ENCODE measurements at places on chromosomes 12 and 14. TPM values are rescaled to one million over a fixed set of nuclear protein-coding genes. Genes with fewer than 3 reads are reported as not detected.

Gene DNM1L
- polyA plus RNA-seq: 99.1 TPM

Gene ASPG
- polyA plus RNA-seq: 10.8 TPM

DNA sequence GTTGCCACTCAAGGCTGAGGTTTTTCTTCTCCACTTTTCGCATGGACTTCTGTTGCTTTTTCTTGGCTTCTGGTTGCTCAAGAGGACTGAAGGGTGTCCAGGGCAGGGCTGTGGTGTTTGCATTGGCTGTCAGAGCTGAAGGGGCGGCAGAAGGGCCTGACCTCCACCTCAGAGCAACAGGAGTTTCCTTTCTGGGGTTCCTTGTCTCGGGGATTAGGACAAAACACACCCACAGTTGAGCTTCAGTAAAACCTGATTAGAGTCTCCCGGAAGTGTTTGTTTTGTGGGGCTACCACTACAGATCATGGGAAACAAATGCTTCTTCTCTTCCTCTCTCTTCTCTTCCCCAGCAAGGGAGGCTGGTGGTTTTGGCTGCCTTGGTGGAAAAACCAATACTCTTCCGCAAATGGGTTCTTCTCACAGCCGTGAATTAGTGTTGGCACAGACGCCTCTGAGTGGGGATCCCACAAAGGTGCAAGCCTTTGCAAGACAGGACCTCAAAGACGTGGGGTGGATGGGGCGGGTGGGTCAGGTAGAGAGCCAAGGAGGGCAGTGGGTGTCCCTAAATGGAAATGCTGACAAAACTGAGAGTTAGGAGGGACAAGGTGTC is 317.7 kb upstream of the TBX3 start:
- no peak for DNase-seq

DNA sequence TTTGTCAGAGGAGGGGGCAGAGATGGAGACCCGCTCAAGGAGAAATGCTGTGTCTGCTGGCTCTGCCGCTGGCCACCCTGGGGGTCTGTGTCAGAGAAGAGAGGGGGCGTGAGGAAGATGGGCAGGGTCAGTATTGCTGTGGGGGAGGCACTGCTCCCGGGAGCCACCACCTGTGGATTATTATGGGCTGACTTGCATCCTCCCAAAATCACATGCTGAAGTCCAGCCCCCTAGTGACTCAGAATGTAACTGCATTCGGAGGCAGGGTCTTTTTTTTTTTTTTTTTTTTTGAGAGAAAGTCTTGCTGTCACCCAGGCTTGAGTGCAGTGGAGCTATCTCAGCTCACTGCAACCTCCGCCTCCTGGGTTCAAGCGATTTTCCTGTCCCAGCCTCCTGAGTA is 12.3 kb downstream of the ABCD4 start:
- no peak for DNase-seq

GRCh38 chr12:123906711-123907420 is 65.8 kb downstream of the CCDC92 start:
- DNase-seq: no peak

DNA sequence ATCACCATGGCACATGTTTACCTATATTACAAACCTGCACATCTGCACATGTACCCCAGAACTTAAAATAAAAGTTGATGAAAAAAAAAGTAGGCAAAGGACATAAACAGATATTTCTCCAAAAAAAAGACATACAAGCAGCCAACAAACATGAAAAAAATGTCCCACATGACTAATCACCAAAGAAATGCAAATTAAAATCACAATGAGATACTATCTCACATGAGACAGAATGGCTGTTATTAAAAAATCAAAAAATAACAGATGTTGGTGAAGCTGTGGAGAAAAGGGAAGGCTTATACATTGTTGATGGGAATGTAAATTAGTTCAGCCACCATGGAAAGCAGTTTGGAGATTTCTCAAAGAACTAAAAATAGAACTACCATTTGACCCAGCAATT is 68.0 kb upstream of the FAR2 start:
- no peak for DNase-seq

Gene ARID2
- 42.3 TPM for polyA plus RNA-seq

- no peak for DNase-seq
Observed at GRCh38 chr12:700016-700415, 36.8 kb upstream of the NINJ2 start.

DNA sequence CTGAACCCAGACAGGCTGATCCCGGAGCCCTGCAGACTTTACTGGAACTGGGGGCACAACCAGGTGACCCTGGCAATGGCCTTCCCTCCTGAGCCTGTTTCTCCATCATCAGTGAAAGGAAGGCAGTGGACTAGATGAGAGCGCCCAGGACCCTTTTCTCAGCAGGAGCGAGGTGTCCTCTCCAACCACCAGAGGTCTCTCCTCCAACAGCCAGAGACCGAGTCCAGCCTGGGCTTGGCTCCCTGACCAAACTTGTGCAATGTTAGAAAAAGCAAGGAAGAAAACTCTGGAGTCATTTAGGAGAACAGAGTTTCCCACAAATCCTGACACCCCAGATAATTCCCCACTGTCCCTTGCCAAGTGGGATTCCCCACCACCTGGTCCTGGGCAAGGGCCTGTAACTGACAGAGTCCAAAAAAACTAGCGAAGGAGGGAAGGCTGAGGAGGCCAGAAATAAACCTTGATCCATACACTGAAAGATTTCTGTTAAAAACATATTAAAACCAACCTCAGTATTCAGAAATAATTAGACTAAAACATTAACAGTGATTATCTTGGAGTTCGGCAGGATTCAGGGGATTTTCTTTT is 9.0 kb downstream of the RPS6KL1 start:
- DNase-seq: no peak

- no peak for DNase-seq
Observed at GRCh38 chr14:89266754-89267153, 150.3 kb downstream of the FOXN3 start.

- DNase-seq: no peak
Observed at GRCh38 chr12:101671833-101672232, 25.6 kb upstream of the CHPT1 start.

DNA sequence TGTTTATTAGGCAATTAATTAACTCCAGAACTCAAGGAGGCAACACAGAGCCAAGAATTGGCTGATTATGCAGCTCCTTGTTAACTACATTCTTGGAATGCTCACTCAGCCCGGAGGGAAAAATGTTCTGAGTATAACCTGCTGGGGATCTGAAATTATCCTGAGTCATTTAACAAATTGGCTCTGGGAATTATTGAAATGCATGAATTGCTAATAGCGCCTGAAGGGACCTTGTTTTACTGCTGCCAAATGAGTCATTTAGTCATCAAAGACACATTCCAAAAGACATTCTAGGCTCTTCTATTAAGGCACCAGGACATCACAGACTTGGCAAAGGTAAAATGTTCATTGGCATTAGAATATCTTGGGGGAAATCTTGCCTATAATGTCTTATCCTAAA is 13.0 kb downstream of the TMEM52B start:
- DNase-seq: no peak

GRCh38 chr12:49091056-49091835 is 3.4 kb downstream of the DHH start:
- DNase-seq: no peak

DNA sequence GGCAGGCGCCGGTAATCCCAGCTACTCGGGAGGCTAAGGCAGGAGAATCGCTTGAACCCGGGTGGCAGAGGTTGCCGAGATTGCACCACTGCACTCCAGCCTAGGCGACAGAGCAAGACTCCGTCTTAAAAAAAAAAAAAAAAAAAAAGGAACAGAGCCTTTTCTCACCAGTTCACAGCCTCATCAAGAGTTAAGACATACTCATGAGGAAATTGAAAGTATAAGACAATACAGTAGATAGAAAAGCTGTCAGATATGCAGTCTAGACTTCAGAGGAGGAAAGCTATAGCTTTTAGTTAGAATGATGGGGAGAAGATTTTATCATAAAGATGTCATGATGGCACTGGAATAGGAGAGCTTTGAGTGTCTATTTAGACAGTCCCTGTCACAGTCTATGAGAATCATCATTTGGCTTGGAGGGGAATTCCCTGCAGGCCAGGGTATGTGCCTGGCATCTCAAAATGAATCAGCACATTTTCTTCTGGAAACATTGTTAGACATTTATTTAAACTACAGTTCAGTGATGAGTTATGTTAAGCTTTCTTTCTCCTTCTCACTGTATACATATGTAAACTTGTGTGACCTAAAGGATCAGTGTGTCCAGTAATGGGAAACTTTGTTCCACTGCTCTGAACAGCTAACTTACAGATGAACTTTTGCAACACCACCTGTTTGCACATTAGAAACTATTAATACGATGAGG is 2.9 kb upstream of the RAB35 start:
- no peak for DNase-seq

DNA sequence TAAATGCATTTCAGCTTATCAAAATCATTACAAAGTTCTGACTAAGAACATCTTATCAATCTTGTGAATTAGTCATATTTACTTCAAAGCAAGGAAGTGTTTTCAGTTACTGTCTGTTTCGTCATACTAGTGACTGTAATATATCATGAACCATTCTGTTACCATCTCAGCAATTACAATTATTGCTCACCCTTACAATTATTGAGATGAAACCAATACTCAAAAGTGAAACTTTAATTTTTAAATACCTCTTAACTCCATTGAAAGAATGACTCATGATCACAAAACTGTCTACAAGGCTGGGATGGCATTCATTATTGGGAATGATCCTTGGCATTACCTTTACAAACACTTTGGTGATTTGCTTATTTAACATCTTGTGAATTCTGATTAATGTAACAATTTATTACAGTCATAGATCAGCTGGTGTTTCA is 90.3 kb downstream of the RPS6KA5 start:
- DNase-seq: no peak

Gene KRT81
- polyA plus RNA-seq: not detected

DNA sequence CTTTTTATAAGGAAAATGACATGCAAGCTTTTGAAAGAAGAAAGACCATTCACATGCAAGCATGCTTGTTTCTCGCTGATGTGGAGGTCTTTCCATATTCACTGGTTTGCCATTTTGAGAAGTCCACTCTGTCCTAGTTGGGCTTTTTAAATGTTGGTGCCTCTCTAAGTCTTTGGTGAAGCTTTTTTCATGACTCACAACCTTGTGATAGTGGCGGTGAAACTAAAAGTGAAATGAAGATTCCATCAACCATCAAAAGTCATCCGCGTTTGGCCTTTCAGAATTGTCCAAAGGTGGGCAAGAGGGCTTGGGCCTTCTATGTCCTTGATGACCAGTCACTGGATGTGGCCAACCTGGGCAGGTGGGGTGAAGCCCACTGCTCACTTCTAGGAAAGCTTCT is 4.3 kb downstream of the LRRC74A start:
- DNase-seq: no peak

GRCh38 chr14:90275820-90276219 is 19.5 kb downstream of the PSMC1 start:
- no peak for DNase-seq

Gene SMIM41
- 0.36 TPM for polyA plus RNA-seq

Gene ASIC1
- 4.1 TPM for polyA plus RNA-seq

DNA sequence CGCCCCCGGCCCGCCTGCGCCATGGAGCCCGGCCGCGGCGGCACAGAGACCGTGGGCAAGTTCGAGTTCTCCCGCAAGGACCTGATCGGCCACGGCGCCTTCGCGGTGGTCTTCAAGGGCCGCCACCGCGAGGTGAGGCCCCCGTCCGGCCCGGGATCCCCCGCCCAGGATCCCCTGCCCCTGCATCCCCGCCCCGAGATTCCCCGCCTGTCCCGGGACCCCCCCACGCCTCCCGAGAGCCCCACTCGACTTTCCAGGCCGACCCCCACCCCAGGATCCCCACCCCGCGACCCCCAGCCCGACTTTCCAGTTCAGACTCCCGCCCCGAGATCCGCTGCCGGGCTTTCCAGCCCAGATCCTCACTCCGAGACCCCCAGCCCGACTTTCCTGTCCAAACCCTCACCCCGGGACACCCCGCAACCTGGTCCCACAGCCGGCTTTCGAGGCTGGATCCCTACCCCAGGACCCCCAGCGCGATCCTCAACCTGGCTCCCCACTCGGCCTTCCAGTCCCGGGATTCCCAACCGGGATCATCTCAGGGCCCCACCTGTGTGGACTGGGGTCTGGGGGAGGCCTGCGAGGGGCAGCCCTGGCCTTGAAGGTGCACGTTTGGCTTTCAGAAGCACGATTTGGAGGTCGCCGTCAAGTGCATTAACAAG is 688 bp downstream of the ULK1 start:
- no peak for DNase-seq

GRCh38 chr12:75784591-75784990 is 247.0 kb downstream of the PHLDA1 start:
- DNase-seq: no peak

DNA sequence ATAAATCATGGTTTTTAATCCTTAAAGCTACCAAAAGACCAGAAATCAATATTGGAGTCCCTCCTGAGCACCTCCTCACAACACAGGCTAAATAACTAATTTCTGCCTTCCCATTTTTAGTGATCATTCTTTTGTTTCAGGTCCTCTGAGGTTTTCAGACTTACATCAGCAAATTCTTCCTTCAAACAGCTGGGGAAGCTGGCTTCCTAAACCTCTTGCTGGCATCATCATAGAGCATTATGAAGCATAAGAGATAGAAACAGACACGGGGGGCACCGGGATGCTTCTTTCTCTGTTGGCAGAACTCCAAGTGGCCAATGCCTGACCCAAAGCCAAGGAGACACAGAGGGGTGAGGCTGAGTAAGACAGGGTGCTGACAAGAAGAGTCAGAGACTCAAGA is 47.9 kb upstream of the DBX2 start:
- no peak for DNase-seq

DNA sequence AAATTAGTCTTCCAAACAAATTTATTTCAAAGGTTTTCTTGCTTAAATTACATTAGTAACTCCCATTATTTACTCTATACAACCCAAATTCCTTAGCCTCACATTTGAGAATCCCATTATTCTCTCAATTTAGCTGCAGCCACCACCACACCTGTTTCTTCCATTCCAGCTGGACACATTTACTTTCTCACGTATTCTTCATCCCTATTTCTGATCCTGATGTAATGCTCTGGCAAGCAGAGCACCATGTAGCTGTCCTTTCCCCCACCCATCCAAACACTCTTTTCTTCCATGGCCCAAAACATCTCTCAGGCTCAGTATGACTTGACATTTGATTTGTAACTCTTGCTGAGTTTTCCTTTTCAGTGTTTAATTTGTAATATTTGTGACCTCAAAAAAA is 240.2 kb upstream of the CLEC14A start:
- no peak for DNase-seq

GRCh38 chr12:95102916-95103671 is 29.7 kb upstream of the NR2C1 start:
- DNase-seq: no peak

DNA sequence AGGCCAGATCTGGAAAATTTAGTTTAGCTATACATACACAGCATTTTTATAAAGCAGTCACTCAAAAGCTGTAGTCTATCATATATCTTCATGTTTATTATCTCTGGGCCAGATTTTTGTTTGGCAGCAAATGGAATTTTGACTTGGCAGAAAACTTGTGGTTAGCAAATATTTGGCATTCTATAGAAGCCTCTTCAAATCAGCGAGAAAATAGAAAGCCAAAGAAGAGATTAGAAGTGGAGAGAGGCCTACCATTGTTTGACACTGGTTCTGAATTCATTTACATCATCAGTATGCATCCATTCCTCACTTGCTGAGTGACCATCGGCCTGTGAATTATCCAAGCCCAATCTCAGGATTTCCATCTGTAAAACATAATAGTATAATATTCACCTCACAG is 1077.6 kb downstream of the GALC start:
- no peak for DNase-seq

Measured in right renal cortex interstitium (tissue), 3 donors.